ENCODE measurements at places on chromosomes 16 and 17.

GRCh38 chr17:13359774-13360173 lies 242.0 kb downstream of the HS3ST3A1 start:
- DNase-seq: no peak

DNA sequence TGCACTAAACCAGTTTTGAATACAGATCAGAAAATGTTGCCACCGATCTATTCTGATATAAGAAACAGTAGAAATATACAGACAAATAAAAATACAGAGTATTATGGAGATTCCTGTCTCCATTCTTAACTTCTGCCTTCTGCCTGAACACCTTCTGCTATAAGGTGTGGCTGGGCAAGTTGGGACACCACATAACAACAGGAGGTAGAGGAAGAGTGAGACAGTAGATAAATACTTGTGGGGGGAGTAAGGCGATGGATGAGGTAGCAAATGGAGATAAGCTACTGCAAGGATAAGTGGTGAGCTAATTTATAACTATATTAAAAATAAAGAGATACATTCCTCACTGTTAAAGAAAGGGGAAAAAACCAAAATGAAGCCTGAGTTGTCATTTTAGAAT lies 143.7 kb downstream of the CDH8 start:
- DNase-seq: no peak

GRCh38 chr17:76575570-76575969 lies 10.1 kb downstream of the ST6GALNAC2 start:
- DNase-seq: no peak

- no peak for DNase-seq
These were observed 11.5 kb upstream of the P2RX1 start for GRCh38 chr17:3927628-3928340.

- DNase-seq: peak; percentile 19
These were observed 419.4 kb downstream of the SOX9 start for GRCh38 chr17:72539981-72540897.

DNA sequence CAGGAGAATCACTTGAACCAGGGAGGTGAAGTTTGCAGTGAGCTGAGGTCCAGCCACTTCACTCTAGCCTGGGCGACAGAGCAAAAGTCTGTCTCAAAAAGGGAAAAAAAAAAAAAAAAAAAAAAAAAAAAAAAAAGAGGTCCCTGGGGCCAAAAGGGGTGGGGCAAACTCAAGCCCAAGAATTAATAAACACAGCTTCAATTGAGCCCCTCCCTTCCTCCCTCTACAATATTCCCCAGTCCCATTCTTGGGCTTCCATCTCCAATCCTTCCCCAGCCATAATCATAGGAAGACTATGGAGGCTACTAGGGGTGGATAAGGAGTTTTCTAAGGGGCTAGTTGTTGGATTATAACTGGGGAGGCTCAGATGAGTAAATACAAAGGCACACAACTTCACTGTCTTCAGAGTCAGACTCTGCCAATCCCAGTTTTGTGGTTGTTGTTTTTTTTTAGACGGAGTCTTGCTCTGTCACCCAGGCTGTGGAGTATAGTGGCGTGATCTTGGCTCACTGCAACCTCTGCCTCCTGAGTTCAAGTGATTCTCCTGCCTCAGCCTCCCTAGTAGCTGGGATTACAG lies 9.5 kb downstream of the CAVIN1 start:
- no peak for DNase-seq

DNA sequence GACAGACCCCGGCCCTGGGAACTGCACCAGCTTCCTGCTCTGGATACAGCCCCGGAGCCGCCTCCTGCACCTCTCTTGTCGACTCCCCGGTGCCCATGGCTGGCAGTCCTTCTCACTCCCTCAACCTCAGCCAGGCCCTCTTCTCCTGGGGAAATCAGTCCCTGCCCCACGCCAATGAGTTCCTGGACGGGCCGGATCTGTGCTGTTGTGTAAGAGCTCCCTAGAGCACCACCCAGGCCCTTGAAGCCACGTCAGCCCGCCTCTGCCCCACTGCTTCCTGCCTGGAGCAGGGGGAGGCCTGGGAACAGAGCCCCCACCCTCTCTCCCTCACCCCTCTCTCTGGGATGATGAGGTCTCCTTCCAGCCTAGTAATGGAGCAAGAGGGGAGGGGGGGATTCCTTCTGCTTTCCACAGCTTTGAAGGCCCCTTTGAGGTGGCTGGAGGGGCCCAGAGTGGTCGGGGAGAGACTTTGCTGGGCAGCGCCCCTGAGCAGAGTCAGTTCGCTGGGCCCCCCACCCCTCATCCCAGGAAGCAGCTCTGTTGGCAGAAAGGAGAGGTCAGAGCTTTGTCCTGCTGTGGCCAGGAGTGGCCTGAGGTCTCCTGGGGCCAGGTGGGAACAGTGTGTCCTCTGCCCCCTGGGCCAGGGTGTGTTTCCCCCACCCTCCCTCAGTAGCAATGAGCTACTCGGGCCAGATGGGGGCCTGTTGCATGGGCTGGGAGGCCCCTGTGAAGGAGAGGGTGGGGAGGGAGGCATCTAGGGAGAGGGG lies 3.8 kb downstream of the PRR29 start:
- peak; percentile 11 for DNase-seq

DNA sequence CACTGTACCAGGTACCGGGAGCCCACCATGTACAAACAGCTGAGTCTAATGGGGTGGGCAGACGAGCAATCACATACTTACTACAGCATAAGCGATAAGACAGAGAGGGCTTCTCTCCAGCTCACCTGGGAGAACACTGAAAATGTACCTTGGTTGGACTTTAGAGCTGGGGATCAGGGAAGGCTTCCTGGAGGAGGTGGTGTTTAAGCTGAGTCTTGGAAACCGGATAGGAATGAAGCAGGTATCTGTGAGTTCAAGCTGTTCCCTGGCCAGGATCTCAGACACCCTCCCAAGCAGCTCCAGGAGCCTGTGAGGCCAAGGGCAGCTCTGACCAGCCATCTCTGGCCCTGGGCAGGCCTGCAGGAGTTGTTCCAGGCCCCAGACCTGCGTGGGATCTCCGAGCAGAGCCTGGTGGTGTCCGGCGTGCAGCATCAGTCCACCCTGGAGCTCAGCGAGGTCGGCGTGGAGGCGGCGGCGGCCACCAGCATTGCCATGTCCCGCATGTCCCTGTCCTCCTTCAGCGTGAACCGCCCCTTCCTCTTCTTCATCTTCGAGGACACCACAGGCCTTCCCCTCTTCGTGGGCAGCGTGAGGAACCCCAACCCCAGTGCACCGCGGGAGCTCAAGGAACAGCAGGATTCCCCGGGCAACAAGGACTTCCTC lies 8.0 kb upstream of the SERPINF1 start:
- DNase-seq: no peak

GRCh38 chr17:36507266-36507665 lies 20.8 kb downstream of the ZNHIT3 start:
- no peak for DNase-seq

- DNase-seq: no peak
These were observed 65.3 kb upstream of the CNEP1R1 start for GRCh38 chr16:49959552-49960277.

DNA sequence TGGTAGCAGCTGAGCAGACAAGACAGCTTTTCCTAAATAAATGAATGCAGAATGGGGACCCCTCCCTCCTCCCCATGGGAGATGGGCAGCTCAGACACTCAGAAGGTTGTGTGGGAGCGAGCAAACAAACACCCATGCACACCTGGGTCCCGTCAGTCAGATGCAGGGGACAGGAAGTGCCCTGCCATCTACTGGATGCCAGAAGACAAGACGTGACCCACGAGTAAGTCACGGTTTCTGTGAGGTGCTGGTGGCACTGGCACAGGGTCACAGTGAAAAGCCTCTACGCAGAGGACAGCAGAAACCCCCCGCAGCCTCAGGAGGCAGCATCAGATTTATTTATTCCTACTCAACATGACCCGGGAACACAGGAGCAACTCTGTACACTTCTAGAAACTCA lies 8.4 kb downstream of the HBQ1 start:
- DNase-seq: peak; percentile 26

GRCh38 chr16:50718061-50718760 lies 23.7 kb upstream of the CYLD start:
- no peak for DNase-seq

DNA sequence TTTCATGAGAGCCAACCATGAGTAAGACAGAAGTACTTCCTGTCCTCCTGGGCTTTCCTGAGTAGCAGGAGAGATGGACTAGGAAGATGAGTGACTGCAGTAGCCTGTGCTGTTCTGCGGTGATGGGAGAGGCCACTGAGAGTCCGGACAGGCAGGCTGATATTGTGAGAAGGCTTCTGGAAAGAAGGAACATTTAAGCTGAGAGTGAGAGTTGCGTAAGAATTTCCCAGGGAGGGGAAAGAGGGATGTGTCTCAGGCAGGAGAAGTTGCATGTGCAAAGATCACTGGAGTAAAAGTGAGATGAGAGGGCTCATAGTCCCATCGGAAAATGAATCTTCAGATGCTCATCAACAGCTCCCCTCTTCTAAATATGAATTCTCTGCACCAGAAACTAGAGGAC lies 258.3 kb downstream of the RBFOX1 start:
- DNase-seq: no peak

GRCh38 chr16:48583075-48584065 lies 26.6 kb downstream of the N4BP1 start:
- no peak for DNase-seq

- DNase-seq: no peak
These were observed 10.6 kb upstream of the AATK start for GRCh38 chr17:81176666-81177065.

GRCh38 chr17:15264542-15264941 lies 584 bp downstream of the PMP22 start:
- no peak for DNase-seq

DNA sequence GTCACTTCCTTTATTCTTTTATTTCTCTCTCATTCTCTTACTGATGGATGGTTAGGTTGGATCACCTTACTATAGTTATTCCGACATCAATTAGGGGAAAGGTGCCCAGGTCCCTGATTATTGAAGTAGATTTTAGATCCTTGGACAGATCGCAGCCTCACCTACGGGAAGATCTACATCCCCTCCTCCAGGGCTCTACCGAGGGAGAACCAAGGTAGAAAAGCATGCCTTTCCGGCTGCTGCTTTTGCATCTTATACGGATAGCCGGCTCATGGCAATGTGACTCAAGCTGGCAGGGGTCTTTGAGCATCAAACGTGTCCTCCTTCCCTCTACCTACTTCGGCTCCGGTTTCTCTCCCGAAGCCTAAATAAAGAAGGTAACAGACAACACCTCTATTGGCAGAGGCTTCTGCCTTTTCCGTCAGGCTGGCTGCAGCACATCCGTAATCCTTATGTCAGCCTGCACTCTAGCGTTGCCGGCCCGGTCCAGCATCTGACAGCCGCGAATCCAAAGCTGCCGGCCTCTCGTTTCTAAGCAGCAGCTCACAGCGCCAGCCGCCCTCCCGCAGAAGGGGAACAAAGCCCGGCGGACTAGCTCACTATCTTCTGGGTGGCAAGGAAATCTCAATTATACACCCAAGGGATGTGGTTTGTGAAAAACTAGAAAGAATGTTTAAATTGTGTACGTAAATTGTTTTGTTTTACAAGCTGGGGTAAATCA lies 46.9 kb downstream of the IRX6 start:
- DNase-seq: no peak

GRCh38 chr16:24753437-24753836 lies 24.0 kb downstream of the TNRC6A start:
- DNase-seq: no peak

DNA sequence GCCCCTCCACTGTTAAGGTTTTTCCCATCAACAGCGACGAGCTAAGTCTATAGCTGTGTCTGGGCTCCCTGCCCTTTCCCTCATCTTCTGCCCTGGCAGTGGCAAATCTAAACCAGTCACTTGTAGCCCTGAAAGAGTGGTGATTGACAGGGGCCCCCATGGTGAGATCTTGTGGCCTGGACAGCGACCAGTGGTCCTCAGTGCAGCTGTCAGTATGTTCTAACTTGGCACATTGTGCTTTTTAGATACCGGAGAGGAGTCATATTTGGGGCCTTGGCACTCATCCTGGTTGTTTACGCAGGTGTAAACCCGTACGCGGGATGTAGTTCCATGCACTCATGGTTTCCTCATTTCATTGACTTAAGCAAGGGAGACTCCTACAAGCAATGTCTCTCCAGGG lies 57.5 kb upstream of the ARHGAP44 start:
- no peak for DNase-seq

DNA sequence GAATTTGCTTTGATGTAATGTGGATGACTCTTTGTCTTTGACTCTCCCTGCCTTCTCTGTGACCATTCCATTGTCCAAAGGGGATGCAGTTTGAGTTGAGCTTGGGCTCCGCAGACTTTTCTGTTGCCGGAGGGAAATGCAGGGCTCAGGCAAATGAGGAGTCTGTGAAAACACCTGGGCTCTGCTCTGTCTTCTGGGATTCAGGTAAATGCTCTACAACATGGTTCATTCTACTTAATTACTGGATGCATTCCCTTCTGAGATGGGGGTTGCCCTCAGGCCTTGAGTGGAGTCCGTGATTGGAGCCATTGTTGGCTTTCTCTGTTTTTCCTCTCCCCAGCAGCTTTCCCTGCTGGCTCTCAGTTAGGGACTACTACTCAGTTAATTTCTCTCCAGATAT lies 26.4 kb upstream of the SPNS2 start:
- DNase-seq: no peak

GRCh38 chr17:9410301-9410700 lies 165.3 kb downstream of the STX8 start:
- DNase-seq: no peak

DNA sequence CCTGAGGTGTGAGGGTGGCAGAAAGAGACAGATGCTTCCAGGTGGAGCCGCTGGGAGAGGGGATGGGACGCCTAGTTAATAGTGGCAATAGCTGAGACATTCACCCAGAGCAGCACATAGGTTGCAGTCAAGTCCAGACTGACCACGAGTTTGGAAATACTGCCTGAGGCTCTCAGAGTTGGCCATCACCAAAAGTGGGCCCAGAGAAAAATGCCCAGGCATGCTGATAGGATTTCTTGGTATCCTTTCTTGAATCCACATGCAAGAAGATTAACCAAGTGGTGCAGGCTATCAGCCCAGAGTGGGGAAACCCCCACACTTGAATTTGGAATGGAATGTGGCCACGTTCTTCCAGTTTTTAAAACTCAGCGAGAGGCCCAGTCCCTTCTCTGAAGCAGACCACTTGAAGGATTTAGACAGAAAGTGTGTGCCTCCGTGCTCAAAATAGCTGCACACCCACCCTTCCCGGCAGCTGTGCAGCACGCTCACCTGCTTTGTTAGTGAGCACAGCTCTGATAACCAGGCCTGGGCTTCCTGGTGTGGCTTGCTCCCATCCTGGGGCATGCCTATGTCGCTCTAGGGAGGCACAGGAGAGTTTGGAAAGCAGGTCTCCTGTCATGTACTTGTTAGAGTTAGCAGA lies 35.7 kb downstream of the PLD6 start:
- DNase-seq: no peak

DNA sequence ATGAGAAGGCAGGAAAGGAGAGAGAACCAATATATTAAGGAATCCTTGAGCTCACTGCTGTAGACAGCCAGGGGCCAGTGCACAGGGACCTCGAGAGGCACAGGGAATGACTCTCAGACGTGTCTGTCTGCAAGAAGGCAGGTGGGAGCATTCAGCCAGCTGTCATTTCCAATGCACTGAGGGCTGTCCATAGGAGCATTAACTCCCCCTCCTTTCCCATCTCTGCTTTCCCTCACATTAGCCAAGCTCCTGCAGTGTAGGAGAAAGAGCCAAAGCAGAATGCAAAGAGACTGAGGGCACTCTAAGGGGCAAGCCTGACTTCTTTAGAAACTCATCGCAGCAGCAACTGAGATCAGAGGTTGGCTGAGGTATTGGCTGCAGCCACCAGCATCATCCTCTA lies 218.3 kb downstream of the CDH13 start:
- no peak for DNase-seq
